ENCODE measurements at places on chromosomes 6 and 20.

GRCh38 chr6:147805155-147805554 is 296.7 kb downstream of the SAMD5 start:
- DNase-seq, result no peak

DNA sequence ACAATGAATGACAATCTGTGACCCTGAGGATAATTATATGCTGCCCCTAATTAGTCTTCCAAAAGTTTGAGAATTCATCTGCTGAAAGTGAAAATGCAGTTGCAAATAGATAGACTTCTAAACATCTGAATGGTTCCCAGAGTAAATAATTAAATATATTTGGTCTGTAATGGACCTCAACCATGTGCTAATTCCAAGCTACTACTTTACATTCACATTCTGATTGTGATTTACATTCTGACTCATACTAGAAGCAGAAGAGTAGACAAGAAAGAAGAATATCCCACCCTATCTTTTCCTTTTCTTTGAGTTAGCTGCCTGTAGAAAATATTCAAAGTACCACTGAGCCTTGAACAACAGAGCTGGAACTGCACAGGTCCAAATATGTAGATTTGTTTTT is 80.8 kb downstream of the PTPRK start:
- no peak for DNase-seq

GRCh38 chr20:47146686-47147085 is 209.8 kb downstream of the ZMYND8 start:
- DNase-seq, result no peak

DNA sequence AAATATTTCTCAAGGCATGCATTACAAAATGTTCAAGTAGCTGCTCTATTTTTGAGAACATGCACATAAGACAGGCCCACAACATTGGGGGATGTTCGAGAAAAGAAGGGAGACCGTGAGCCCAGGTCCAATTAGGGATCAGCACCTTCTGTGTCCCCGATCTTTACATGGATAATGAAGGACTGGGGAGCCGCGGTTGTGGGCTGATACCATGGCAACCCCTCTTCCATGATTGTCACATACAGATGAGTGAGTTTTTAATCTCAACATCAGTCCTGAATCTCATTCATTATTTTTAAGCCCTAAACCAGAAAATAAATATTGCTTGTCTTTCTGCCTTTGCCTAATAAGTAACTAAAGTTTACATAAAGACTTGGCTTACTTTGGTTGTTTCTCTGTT is 935.7 kb downstream of the KIF16B start:
- DNase-seq, result no peak

DNA sequence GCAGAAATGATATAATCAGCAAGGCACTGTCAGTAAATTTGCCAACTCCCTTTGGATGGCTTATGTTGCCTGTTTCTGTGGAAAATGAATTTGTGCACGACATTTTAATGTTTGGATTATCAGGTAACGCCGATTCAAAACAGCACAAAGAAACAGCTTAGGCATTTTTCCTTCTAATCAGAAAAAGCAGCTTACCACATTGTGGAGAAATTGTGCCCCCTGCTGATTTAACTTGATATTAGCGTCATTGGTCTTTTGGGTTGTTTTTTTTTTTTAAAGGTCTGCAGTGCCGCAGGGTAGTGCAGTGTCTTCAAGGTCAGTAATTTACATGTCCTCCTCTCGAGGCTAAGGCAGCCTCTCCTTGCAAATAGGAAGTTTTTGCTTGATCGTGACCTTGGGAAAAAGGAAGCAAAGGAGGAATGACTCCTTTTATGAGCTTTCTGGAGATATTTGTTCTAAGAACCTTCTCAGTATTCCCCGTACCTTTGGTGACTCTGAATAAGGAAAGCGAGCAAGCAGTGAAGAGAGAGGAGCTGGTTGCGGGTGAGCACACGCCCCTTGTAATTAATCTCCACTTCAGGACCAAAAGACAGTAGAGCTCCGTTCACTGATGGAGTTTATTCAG is 79.1 kb downstream of the ELOVL4 start:
- DNase-seq, result no peak

DNA sequence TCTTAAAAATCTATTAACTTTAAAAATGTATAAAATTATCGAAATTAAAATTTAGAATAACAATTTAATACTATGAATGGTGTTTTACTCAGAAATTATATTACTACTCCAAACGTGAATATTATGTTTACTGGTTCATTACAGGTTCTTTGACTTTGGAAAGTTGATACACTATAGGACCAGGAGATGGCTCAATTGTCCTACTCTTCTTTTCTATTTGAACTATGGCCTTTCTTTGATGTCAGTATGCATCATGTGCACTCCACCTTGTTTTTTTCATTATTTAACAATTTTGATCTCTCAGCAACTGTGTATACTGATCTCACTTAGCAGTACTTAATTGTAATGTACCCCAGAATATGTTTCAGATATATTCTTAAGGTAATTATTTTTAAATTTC is 391.5 kb upstream of the MANEA start:
- DNase-seq, result no peak

- no peak for DNase-seq
Observed at GRCh38 chr6:133995296-133995695, 42.3 kb downstream of the TBPL1 start.

GRCh38 chr20:24136659-24137246 is 148.2 kb upstream of the GGTLC1 start:
- DNase-seq, result no peak

DNA sequence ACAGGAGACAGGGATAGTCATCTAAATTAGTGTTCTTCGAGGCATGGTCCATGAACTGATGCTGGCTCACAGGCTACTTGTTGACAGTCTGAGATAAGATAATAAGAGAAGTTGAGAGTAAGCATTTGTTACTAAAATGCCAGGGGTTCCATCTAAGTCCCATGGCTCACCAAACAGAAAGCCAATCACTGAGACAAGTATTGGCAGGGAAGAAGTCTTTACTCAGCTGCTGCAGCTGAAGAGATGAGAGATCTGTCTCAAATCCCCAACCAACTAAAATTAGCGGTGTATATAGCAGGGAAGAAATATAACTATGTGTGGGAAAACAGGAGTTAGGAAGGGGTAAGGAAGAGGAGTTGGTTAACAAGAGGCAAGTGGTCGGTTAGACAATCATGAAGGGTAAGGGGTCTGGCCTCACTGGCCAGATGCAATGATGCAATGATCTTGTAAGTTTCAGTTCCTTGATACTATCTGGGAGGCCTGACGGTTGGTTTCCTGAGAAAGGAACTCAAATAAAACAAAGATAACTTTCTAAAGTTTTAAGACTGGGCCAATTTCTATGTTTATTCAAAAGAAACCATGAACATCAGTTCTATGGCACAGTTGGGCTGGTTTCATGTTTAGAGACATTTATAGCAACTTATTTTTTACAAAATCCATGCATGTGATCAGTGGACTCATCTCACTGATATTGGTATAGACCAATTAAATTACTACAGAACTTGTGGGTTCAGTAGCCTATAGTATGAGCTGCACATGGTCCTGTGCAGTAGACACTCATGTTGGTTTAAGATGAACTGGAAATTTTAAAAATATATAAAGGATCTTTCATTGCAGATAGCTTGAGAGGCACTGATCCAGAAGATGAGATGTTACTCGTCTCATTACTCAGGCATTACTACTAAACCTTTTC is 9.9 kb upstream of the HEBP2 start:
- DNase-seq, result no peak

DNA sequence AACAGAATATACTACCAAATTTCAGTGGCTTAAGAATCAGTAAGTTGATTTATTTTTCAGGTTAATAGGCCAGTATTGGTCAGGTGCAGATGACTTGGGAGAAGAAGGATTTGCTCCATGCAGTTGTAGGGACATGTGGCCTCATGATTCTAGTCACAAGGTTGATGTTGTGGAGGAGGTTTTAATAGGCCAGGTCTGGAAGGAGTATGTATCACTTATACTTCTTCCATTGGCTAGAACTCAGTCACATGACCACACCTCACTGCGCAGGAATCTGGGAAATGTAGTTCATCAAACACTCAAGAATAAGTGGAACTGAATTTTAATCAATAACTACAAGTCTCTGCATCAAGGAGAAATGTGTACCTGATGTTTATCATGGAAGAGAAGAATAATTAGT is 281.5 kb upstream of the QKI start:
- no peak for DNase-seq

DNA sequence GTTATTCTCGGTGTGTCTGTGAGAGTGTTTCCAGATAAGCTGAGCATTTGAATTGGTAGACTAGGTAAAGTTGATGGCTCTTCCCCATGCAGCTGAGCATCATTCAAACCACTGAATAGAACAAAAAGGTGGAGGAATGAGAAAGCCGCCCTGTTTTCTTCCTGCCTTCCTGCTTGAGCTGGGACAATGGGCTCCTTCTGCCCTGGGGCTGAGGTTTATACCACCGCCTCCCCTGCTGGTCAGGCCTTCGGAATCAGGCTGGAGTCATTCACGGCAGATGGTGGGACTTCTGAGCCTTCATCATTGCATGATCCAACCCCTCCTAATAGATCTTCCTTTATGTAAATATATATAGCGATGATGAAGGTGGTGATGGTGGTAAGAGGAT is 124.9 kb downstream of the ANKRD60 start:
- no peak for DNase-seq

DNA sequence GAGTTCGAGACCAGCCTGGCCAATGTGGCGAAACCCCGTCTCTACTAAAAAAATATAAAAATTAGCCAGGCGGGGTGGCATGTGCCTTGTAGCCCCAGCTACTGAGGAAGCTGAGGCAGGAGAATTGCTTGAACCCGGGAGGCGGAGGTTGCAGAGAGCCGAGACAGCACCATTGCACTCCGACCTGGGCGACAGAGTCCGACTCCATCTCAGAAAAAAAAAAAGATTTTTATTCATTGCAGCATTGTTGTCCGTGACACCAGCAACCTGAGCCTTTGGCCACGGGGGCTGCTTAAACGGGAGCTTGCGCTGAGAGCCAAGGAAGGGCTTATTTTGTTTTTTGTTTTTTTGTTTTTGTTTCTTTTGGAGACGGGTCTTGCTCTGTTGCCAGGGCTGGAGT is 7.3 kb downstream of the ARFGAP1 start:
- DNase-seq, result no peak

- no peak for DNase-seq
Observed at GRCh38 chr6:168137024-168137423, 58.0 kb upstream of the FRMD1 start.

- no peak for DNase-seq
Observed at GRCh38 chr6:138537106-138537505, 37.8 kb upstream of the NHSL1 start.

DNA sequence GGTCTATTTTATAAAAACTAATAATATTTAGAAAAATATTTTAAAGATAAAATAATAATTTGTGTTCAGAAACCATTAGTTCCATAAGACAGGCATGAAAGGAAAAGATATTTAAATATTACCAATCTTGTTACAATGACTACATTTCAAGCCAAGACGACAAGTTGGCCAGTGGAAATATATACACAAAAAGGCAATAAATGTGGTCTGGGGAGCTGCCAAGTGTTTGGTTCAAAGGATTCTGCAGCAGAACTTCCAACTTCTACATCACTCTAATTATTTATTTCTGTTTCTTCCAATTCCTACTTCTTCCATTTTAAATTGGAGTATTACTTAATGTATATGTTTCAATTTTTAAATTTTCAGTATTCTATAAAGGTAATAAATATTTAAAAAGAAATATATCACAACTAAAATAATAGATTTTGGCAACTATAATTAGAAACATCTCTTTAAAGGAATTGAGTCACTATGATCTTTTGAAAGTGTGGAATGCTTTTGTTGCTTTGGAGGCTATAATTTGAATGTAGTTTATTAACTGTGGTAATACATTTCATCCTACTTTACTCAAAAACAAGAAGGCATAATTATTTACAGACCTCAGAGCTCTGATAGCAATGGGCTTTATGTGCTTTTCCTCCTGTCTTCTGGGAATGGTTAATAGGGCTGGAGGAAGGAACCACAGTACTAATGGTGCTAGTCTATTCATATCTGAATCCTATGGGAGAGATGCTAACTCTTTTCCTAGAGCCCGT is 129.7 kb upstream of the FAM184A start:
- no peak for DNase-seq

GRCh38 chr6:16412982-16413381 is 174.6 kb downstream of the GMPR start:
- DNase-seq, result no peak

- no peak for DNase-seq
Observed at GRCh38 chr6:42224222-42225028, 6.8 kb upstream of the MRPS10 start.

DNA sequence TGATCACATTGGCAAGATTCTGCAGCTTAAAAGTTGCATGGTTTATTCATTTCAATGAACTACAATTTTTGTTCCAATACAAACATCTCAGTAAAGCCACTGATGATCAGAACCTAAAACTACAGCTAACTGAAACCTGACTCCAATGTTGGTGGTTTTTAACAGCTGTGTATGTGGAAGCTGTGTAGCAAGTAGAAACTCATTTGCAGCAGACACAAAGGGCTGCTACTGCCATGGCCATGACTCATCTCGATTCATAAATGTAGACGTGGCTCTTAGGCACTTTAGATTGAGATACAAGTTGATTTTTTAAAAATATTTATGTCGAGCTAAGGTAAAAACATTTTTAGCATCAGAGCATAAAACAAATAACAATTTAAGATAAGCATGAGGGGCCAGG is 19.5 kb upstream of the MAP3K4 start:
- no peak for DNase-seq

- DNase-seq, result no peak
Observed at GRCh38 chr6:28789553-28790083, 134.2 kb downstream of the TRIM27 start.

DNA sequence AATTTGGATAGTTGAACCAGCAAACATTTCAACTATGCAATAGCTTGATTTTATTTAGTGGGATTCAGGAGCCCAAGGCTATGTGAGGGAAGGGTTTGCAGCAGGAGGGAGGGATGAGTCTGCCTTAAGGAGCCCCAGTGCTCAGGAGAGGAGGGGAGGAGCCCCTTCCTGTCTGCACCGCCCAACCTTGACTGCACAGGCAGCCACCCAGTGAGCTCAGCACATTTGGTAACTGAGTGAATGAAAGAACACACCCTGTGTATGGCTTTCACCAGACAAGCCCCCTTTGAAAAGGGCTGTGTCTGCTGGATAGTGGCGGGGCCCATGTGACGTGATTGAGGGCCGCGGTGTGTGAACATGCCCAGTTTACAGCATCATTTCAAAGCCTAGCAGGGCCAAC is 17.0 kb downstream of the DACT2 start:
- DNase-seq, result no peak

- DNase-seq, result no peak
Observed at GRCh38 chr20:47204008-47204849, 152.3 kb downstream of the ZMYND8 start.

GRCh38 chr6:11317885-11318771 is 85.7 kb upstream of the NEDD9 start:
- peak; percentile 69 for DNase-seq
